ENCODE measurements at places on chromosomes 4 and X. TPM values are rescaled to one million over a fixed set of nuclear protein-coding genes. Genes with fewer than 3 reads are reported as not detected.
A peak's percentile ranks its signal among the peaks of the same experiment; 100 is the strongest.

GRCh38 chrX:44802613-44803012 is 41.2 kb upstream of the DUSP21 start:
- no peak for DNase-seq

- no peak for DNase-seq
Measured at GRCh38 chr4:38568768-38569167, 95.2 kb upstream of the KLF3 start.

DNA sequence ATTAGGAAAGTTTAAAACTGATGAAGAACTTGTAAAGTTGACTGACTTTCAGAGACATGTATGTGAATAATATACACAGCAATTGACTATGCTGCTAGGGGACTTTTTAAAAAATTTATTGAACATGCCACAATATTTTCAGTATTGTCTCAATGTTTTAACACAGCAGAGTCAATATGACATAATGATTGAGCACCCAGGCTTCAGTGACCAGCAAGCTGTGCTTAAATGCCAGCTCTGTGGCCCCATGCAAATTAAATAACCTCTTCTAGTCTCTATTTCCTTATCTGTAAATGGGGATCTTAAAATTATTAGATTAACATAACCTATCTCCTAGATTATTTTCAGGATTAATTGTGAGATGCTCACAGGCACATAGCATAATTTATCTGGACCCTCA is 56.8 kb upstream of the TXK start:
- DNase-seq, result no peak

DNA sequence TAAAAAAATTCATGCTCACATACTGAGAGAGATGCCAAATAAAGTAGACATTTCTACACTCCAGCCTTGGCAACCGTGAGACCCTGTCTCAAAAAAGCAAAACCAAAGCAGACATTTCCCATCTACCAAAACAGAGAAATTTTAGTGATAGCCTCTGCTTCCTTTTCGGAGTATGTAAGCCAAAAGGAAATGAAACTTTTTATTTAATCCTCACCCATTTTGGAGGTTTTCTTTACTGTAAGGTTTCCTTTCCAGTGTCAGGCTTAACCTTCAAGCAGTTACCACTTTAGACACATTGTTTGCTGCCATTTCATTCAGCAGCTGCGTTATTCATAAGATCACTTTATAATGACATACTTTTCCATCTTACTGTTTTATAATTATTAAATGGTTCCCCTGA is 15.9 kb downstream of the ADD1 start:
- DNase-seq, result no peak

GRCh38 chr4:13174001-13174400 is 310.1 kb downstream of the RAB28 start:
- peak; percentile 59 for DNase-seq

DNA sequence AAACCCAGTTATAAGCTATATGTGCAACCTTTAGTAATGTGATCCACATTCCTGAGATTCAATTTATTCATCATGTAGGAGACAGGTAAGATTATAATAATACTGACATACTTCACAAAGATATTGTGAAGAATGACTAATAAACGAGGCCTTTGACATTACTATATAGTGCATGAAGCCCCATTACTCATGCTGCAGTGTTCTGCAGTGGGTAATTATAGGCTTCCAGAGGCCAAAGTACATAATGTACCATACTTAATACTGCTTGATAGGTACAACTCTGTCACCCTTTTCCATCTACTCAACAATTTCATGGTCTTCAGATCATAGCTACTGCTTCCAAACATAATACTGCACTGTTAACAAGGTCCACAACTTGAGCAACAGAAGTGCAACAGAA is 68.9 kb downstream of the COL25A1 start:
- DNase-seq, result no peak

GRCh38 chr4:157052429-157053040 is 23.4 kb upstream of the GLRB start:
- no peak for DNase-seq

DNA sequence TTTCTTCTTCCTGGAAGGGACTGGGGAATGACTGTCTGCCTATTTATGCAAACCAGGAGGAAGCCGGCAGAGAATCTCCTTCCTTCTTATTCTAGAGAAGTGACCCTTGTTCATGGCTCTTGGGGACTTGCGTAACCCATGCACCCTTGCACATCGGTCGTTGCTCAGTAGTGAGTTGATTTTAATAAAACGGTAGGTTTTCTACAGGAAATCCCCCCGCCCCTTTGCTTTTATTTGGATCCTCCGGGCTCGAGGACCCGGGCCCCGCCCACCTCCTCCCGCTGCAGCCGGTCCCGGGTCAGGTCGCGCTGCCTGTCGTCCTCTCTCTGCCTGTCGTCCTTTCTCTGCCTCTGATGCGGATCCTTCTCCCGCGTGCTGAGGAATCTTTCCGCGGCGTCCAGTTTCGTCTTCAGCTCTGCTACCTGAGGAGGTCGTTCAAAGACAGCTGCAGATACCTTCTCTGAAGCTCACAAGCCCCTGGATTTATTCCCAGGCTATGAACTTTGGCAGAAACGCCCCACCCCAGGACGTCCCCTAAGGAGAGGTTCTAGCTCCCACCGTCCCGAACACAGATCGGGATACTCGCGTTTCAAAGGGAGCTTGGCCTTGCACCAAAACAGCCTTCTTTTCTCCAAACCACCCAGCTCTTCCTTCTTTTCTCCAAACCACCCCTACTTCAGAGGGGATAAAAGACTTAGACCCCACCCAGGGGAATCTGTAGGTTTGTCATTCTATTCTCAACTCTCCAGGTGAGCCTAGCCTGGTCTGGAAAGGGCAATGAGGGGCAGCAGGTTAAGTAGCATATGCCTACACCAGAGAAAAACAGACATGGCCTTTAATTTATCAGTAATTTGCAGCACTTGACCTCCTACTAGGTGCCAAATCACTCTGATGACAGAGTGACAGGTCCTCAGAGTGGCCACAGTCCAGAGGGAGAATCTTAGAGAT is 7.0 kb downstream of the TNIP3 start:
- peak; percentile 20 for DNase-seq

DNA sequence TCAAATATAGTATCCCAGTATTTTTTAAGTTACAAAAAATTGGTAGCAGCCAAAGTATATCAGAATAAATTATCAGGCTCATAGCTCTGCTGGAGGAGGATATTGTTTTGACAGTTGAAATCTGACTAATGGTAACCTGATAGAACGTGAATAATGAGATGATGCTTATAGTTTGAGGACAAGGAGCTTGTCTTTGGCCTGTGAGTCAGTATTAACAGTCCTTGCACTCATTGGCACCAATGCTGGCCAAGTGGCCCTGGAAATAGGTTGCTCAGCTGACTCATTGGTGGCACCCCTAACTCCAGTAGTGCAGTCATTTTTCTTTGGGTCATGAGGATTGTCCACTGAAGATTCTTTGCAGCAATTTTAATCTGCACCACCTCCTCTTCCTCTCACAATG is 203.3 kb upstream of the JADE1 start:
- no peak for DNase-seq

GRCh38 chr4:182023469-182023868 is 219.7 kb upstream of the TENM3 start:
- no peak for DNase-seq

DNA sequence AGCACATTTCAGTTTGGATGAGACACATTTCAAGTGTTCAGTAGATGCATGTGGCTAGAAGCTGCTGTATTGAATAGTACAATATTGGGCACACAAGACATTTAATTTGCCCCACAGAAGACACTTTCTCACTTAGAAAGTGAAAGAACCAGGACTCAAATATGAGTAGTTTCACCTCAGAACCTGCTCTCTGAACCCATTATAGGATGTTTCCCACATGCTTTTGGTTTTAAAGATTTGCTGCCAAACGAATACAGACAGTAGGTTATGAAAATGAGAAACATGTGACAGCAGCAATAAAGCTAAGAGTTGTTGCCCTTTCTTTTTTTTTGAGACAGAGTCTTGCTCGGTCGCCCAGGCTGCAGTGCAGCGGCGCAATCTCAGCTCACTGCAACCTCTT is 32.3 kb downstream of the C4orf54 start:
- DNase-seq, result no peak

- no peak for DNase-seq
Measured at GRCh38 chrX:153527208-153527607, 9.8 kb downstream of the ATP2B3 start.

DNA sequence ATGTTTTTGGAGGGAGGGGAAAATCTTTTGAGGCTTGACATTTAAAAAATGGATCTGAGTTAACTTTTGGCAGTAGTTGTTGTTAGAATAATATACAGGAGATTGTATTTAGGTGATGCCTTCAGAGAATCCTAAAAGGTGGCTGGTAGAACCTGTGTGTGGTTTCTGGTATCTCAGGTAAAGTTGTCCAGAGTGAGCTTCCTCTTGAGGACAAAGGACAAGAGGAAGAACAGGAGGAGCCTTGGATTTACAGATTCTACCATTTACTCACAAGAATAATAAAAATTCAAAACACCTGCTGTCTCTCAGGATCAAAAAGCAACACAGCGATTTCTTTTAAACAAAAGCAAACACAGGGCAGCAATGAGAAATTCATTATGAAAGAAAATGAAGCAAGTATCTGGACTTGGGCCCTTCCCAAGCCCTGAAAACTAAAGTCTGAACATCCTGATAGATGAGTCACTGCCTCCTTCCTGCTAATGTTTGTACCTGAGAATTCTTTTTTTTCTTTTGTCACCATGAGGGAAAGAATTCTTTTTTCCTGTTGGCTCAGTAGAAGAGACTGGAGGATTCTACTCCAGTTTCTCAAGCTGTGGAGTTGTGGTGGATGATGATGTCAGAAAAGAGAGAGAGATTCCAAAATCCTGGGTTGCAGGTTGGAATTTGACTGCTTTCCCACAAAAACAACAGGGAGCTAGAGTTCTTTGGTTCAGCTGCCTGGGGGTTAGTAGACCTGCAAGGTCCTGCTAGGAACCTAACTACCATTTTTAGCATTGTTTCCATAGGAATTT is 31.5 kb upstream of the RAPGEF2 start:
- DNase-seq, result no peak

DNA sequence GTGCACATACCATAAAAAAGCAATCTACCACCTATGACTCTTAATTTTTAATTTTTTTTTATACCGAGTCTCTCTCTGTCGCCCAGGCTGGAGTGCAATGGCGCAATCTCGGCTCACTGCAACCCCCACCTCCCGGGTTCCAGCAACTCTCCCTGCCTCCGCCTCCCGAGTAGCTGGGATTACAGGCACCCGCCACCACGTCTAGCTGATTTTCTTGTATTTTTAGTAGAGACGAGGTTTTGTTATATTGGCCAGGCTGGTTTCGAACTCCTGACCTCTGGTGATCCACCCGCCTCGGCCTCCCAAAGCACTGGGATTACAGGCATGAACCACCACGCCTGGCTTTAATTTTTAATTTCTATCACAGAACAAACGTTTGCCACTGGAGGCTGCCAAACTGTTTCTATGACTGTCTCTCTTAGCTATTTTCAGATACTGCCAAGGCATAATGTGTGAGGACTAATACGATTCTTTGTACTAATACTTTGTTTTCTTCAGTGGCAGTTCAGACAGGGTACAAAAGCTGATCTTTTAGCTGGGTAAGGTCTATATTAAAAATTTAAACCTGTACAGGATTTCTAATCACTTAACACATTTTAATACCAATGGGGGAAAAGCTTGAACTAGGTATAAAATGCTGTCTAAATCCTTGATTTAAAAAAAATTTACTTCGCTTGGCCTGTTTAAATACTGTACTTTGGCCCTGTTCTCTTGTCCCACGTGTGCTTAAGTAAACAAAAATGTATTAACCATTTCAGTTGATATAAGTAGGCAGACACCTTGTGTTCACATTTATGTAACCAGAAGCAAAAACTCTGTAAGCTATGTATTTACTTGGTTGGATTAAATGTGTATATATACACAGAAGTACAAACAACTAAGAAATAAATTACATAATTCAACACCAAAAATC is 2.3 kb downstream of the PGRMC2 start:
- DNase-seq, result no peak

- no peak for DNase-seq
Measured at GRCh38 chr4:132383571-132384199, 765.4 kb upstream of the PCDH10 start.

DNA sequence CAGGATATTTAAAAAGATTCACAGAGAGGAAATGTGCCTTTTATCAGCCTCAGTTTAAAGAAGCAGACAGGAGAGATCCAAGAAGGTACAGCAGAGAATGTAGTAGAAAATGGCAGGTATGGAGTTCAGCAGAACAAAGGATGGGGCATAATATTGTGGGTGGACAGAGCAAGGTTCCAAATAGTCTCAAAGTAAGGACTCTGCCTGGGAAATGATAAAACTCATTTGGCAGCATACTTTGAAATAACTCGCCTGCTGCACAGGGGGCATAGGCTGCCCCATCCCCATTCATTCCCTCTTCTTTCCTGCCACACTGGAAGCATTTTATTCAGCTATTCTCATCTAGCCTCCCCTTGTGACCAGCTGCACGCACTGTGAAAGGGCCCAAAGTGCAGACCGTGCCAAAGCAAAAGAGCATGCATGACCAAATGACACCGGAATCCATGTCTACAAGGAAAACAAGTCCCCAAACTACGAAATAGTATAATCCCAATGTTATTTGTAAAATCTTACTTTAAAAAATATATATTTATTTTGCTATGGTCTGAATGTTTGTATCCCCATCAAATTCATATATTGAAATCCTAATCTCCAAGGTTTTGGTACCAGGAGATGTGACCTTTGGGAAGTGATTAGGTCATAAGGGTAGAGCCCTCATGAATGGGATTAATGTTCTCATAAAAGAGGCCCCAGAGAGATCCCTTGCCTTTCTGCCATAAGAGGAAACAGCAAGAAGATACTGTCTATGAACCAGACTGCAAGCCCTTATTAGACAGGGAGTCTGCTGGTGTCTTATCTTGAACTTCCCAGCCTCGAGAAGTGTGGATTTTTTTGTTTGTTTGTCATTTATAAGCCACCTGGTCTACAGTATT is 77.4 kb upstream of the PRSS48 start:
- no peak for DNase-seq

DNA sequence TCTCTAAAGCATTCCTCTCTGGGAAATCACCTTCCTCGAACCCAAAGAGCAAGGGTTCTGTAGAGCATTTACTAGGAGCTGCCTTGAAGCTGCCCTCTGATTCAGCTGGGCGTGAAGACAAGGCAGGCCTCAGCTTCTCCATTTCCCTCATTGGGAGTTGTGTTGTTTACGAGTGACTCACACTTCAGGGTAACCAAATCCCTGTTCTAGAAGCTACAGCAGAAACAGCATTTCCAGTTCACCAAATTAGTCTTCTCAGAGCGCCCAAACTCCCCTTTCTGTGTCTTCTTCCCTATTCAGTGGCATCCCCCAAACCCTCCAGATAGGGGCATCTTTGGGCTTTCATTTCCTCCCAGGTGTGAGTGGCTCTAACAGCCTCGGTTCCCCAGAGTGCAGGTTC is 863 bp upstream of the XPNPEP2 start:
- no peak for DNase-seq

Gene BEX1
- 10.8 TPM for total RNA-seq

Gene NHSL2
- total RNA-seq, result 3.8 TPM

Gene PLXNB3
- 2.9 TPM for total RNA-seq

Gene SOD3
- total RNA-seq, result 64.2 TPM

Gene PYURF
- total RNA-seq, result 56.1 TPM

Gene IL2
- total RNA-seq, result not detected

Gene ADGRG2
- 0.16 TPM for total RNA-seq

Gene TFE3
- total RNA-seq, result 19.2 TPM

Gene CA5B
- total RNA-seq, result 3.2 TPM

Gene IDUA
- total RNA-seq, result 9.0 TPM

Gene CDKL2
- 0.11 TPM for total RNA-seq

Gene UFSP2
- 51.2 TPM for total RNA-seq

Gene MAGEA8
- total RNA-seq, result not detected

Data from left ventricle myocardium inferior (tissue), 1 donor.